ENCODE measurements at places on chromosomes 6 and 20. TPM values are rescaled to one million over a fixed set of nuclear protein-coding genes. Genes with fewer than 3 reads are reported as not detected.
A peak's percentile ranks its signal among the peaks of the same experiment; 100 is the strongest.

GRCh38 chr6:170584181-170584953 lies at the start of gene PDCD2:
Gene PDCD2 (minus strand): TSS chr6:170584637. CDS start chr6:170584581, 56 bp downstream.
- DNase-seq: peak; percentile 85

DNA sequence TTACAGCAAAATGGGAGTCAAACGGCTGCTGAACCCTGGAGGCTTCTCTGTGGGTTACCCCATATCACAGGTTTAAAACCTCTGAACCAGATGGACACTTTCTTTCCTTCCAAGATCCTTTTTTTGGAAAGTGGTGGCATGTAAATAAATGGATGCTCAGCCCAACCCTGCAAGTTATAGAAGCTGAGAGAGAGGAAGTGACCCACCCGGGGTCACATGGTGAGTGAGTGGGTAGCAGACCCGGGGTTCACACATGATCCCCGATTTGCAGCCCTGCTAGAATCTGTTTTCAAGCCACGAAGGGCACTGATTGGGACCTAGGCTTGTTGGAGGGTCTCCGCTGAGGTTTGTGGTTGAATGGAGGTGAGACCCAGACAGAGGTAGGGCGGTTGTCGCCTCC lies 32.0 kb downstream of the SIRPA start:
- no peak for DNase-seq

GRCh38 chr6:134873500-134874388 lies 76.2 kb downstream of the ALDH8A1 start:
- DNase-seq: no peak

DNA sequence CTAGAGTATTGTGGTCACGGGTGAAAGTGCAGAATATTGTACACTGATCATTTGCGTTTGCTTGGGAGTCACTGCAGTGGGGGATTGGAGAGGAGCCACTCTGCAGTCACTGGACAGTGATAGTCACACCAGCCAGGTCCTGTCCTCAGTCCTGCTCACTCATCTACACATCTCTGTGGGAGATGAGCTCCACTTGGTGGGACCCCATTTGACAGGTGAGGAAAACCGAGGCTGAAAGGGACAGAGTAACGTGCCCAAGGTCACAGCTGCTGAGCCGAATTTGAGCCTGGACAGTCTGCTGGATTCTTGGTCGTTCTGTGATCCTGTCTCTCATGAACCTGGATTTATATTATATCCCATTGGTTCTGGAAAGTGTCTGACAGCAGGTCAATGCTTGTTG lies 17.7 kb upstream of the PHACTR3 start:
- no peak for DNase-seq

- no peak for DNase-seq
Measured at GRCh38 chr6:21265730-21266044, 327.9 kb upstream of the SOX4 start.

GRCh38 chr6:42745640-42746462 lies at the start of gene TBCC:
Gene TBCC (minus strand): TSS chr6:42746103. CDS start chr6:42746073, 30 bp downstream.
- DNase-seq: peak; percentile 98

The ABHD16B gene
- not detected for polyA plus RNA-seq

The PRR18 gene
- 0.88 TPM for polyA plus RNA-seq

- DNase-seq: no peak
Measured at GRCh38 chr20:8571611-8572010, 439.5 kb downstream of the PLCB1 start.

DNA sequence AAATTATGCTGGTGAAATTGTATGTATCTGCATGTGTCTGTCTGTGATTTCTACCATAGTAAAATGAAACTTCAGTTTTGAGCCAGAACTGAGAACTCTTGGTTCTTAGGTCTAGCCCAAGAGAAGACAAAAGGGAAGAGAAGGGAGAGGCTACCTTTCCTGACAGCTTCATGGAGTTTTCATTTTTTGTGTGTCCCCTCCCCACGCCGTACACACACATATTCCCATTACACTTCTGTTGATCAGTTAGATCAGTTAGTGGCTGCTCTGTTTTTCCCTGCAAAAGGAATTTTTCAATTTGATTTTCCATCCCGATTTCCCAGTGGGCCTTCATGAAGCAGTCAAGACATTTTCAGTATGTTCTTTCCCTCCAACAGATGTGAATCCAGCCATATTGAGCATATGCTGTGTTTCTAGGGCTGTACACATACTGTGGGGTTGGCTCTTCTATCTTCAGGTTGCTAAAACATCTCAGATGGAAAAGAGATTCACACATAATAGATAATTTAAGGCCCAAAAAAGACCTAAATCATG lies 52.5 kb downstream of the HIVEP1 start:
- DNase-seq: no peak

DNA sequence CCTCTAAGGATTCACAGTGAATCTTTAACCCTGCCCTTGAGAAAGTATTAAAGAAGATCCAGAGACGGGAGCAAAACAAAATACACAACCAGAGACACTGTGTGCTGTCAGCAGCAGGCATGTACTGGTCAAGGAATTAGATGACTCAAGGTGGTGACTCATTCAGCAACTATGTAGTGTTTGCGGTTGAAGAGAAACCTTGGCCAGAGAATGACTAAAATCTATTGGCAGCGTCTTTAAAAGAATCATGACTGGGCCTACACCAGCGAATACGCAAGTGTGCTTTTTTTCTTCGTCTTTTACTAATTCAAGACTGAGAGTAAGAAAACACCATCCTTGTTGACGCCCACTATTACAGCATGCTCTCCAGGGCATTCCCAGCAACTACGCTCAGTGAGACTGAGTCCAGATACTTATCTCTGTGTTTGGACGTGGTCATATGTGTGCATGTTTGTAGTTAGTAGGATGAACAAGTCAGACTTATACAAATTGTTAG lies 72.4 kb upstream of the BACH2 start:
- DNase-seq: peak; percentile 53

The NNAT gene
- polyA plus RNA-seq: 44.2 TPM
